Stimulated activated CD8-positive, alpha-beta memory T cell treated with anti-CD3 and anti-CD28 coated beads, Interleukin-7, amount 100 ng/mL, for 24 hours (primary cell): ENCODE measurements at places on chromosomes 4 and X.

DNA sequence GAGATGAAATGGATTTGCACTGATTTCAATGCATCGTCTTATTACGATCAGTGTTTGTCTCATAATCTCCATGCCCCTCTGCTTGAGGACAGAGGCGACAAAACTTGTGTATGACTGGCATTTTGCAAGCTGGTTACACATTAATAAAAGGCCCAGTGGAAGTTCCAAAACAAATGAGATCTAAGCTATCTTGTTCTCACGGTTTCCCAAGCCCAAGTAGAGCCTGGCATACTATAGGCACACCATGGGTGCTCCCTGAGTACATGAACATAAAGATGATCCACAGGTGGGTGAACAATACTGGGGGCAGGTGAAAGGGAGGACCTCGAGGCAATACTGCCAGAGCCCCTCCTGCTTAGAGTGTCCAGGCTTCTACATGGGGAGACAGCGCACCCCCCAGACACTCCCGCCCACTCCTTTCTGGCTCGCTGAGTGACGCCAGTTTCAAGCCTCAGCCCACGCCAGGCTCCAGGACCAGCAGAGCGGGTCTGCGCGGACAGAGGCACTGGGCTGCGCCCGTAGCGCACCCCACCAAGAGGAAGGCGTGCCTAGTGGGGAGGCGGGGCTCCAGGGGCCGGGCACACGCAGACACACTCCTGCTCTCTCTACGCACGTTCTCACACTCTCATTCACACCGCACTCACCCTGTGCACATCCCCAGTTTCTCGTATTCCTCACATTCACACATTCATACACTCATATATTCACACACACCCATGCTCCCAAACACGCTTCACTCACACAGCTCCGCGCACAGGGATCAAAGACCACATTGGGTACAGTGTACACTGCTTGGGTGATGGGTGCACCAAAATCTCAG is 8.9 kb upstream of the GSX2 start:
- no peak for DNase-seq

GRCh38 chrX:107710617-107711391 is 64.8 kb downstream of the TSC22D3 start:
- no peak for DNase-seq

- no peak for DNase-seq
Measured at GRCh38 chr4:124803641-124804040, 91.1 kb upstream of the ANKRD50 start.

DNA sequence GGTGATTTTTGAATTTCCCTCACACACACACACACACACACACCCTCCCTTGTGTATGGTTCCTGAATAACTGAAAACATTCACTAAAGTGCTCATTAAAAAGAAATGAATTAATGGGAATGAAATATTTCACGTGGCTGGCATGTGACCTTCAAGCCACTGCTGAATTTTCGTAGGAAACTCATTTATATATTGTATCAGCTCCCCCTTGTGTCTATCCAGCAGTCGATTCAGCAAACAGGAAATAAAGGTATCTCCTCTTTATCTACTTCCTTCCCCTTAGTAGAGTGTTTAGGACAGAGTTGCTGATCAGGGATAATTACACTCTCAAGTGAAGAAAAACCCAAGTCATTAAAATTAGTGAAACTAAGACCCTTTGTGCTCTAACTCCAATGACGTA is 912.6 kb upstream of the LCORL start:
- no peak for DNase-seq

DNA sequence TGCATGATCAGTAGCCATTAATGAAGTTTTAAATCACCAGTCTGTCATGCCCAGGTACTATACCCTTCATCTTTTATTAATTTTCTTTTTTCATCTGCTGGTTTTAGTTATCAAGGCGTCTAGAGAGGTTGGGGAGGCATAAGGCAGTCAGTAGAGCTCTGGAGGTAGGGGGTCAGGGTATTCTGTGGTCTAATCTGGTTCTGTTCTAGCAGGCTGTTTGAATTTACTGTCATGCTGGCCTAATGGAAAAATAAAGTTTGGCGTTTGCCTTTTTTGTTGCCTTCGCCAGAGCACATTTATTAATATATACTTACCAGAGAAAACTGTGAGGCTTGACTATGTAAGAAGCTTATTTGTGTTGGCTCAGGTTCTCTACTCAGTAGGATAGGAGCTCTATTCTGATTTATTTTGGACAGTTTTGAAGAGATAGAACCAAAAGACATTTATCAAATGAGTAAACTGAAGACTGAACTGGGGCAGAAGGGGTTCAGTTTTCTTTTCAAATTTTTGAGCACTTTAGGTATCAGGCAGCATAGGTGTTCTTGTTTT is 46.9 kb downstream of the TMEM131L start:
- no peak for DNase-seq

DNA sequence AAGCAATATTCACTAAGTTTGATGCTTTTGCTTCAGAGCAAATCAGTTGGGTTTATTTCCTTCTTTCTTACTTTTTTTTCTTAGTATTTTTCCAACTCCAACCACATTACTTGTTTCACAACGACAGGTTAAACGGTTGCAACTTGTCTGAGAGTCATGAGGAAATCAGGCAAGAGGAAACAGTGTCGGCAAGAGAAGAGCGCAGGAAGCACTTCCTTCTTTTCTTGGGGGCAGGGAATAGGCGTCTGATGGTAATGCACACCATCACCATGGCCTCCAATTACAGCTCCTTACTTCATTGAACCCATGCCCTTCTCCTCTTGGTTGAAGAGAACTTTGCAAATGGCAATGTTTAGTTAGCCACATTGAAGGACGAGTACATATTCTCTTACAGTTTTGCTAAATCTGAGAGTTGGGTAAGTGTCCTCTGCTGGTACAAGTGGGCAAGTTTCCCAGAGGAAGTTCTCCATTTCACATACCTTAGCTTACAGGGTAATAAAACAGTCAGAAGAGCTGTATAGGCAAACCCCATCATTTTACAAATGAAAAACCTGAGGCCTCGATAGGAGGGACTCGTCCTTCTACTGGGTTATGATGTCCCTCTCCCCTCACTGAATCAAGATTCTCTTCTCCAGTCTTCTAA is 8.3 kb upstream of the CXCL8 start:
- DNase-seq: no peak

GRCh38 chrX:3526071-3526470 is 179.6 kb upstream of the MXRA5 start:
- DNase-seq: no peak

DNA sequence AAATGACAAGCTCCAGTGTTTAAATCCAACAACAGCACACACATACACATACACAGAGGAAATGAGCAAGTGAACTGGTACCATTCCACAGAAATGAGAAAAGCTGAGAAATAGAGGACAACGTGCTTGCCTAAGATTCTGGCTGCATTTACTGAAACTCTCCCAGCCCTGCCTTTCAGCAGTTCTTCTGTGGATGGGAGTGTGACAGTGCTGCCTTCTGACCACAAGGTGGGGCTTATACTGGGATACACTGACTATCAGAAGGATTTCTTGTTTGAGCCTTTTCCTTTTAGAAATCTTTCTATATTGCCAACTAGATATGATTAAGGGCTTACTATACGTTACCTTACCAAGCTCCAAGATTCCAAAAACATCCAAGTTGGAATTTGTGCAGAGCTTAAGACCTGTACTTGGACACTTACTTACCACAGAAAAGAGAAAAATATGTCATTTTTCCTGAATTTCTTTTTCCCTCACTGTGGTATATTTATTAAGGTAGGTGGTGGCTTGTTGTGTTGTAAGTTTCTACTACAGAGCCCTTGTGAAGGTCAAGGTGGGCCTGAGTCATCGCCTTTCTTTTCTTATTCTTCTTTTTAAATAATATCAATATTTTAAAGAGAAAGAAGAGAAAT is 10.7 kb upstream of the CXCL8 start:
- no peak for DNase-seq

GRCh38 chr4:169484485-169484884 is 127.9 kb downstream of the NEK1 start:
- no peak for DNase-seq

GRCh38 chr4:139559687-139560086 is 3.7 kb upstream of the SETD7 start:
- no peak for DNase-seq

DNA sequence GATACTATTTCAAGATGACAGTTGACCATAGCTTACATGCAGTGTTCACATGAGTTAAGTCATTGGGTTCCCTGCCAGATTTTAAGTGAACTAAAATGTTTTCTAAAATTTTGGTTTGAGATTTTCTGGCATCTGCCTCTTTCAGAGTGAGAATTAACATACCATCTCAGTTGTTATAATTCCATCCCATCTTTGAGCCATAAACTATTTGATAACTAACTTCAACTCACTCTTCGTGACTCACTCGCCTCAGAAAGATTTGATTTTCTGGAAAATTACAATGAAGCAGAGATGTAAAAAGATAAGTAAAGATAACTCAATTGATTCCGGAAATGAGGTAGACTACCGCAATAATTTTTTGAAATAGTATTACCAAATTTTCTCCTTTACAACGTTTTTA is 61.8 kb downstream of the HMGB2 start:
- DNase-seq: no peak

DNA sequence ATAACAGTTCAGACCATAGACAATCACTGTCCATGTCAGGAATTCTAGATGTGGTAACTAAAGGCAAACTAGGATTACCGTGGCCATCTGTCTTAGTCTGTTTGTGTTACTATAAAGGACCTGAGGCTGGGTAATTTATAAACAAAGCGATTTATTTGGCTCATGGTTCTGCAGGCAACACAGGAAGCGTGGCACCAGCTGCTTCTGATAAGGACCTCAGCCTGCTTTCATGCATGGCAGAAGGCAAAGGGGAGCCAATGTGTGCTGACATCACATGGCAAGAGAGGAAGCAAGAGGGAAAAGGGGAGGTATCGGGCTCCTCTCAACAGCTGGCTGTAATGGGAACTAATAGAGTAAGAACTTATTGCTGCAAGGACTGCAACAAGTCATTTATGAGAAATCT is 376.7 kb downstream of the GPM6A start:
- no peak for DNase-seq

- DNase-seq: no peak
Measured at GRCh38 chr4:159413306-159413943, 310.5 kb downstream of the RAPGEF2 start.

DNA sequence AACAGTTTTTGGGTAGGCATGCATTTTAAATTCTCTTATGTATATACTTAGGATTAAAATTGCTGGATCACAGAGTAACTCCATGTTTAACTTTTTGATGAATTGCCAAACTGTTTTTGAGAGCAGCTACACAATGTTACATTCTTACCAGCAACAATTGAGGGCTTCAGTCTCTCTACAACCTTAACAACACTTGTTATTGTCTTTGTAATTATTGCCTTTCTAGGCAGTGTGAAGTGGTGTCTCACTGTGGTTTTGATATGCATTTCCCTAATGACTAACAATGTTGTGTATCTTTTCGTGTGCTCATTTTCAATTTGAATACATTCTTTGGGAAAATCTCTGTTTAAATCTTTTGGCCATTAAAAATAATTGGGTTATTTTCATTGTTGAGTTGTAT is 17.3 kb upstream of the F11 start:
- DNase-seq: no peak

- DNase-seq: no peak
Measured at GRCh38 chr4:141826260-141826659, 189.9 kb downstream of the IL15 start.

- no peak for DNase-seq
Measured at GRCh38 chr4:1417522-1418390, 11.5 kb upstream of the NKX1-1 start.

DNA sequence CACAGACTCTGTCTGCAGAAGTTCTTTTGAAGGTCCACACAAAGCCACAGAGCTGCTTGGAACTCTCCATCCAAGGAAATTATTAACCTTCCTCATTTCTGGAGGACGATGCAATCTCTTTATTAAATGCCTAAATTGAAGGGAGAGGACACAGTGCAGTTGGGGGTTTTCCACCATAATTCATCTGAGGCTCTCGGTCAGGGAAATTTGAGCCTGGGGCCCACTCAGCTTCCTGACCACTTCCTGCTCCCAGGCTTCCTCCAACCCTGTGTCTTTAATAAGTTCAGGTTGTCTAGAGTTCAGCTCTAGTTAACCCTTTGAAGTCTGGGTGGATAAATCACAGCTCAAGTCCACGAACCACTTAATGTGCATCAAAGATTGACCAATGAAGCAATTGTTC is 58.5 kb downstream of the PRPS1 start:
- DNase-seq: no peak

DNA sequence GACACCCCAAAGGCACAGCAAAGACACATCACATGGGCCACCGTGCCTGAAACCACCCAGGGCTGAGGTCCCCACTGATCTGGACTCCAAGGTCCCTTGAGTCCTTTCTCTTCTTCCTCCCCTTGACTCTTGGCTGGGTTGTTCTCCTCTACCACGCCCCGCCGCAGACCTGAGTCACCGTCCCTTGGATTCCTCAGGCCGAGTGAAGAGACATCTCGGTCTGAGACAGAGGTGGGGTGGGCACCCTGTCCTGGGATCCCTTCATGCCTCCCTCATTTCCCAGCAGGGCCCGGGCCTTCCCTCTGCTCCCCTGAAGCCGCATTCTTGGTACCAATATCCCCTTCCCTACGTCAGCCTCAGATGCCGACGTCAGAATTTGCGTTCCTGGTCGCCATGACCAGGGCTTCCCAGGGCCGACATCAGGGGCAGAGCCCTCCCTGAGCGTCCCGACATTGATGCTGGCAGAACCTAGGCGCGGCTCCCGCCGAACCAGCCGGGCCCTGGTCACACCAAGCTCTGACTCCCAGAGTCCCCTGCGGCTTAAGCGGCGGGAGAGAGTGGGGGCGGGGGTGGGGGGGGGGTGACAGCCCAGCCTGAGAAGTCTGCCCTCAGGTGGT is 498 bp downstream of the MAGEA10 start:
- DNase-seq: no peak

- peak; percentile 40 for DNase-seq
Measured at GRCh38 chr4:48016141-48017107, at the start of the genes CNGA1 and NIPAL1. Gene CNGA1, minus strand, starts transcription at chr4:48016681. Its CDS starts 63,992 bp downstream, at chr4:47952689. Gene NIPAL1, plus strand, starts transcription at chr4:48016772. Its CDS starts 68 bp downstream, at chr4:48016840.

DNA sequence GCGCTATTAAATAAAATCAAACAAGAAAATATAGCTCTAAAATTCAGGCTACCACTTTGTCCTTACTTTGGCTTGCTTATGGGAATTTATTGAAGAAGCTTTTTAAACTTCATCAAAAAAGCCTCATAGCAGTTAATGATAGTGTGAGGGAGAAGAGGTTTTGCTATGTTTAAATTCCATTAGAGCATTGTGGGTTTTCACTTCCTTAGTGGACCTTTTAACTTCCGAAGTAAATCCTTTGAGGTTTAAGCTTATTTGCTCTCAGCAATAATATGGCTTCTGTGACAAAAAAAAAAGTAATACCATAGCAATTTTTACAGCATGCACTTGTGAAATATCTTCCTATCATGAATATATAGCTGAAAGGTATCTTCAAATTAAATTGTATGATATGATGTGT is 120.2 kb upstream of the NDST4 start:
- no peak for DNase-seq

DNA sequence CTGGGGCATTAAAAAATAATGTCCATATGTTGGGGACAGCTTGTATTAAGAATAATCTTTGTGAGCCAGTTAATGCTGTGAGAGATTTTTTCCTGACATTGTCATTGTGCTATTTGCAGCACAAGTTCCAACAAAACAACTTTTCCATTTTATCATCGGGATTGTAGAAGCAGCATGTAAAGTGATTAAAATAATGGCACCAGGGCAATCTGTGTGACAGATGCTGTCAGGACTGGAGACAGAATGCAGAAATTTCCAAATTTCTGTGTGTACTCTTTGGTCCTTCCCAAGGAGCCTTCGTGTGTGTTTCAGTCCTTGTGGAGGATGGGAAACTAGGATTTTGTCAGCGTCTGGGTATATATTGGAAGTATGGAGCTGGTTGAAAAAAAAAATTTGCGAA is 101.5 kb upstream of the LIMCH1 start:
- no peak for DNase-seq
